Astrocyte of the hippocampus (primary cell): ENCODE measurements at places on chromosomes 16 and 17.

GRCh38 chr17:76755285-76755684 is 17.4 kb downstream of the MFSD11 start:
- DNase-seq: no peak

DNA sequence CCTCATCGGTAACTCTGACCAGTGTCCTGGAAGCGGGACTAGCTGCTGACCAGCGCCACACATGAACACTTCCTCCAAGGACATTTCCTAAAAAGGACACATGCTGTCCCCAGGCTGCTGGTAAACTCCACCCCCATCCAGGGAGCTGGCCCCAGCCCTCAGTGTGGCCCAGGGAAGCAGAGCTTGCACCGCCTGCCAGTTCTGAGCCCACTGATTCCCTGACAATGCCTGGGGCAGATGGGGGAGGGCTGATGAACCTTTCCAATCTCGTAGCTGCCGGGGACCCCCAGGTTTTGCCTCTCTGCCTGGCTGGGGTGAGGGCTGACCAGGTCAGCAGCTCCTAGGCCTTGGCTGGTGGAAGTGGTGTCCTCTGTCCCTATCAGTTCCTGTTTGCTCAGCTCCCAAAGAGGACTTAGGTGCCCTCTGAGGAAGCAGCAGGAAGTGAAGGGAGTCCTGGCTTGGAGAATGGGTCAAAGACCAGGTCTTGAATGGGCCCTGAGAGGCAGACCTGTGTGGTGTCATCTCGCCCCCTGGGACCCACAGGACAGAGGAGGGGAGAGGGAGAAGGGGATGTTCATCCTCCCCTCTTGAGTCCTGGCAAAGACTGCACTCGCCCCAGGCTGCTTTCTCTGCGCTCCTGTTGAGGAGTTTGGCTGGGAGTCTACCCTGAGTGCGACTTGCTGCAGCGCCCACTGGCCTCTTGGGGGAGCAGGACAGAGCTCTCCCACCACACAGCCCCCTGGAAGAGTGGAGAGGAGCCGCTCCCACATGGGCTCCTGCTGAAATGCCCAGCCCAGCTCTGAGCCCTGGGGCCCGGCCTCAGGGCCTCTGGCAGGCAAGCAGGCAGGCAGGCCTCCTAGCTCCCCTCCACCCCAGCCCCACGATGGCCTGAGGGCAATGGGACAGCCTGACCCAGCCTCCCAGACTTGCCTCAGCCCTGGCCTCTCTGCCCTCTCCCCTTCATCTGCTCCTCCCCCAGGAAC is 16.8 kb downstream of the PDK2 start:
- DNase-seq: peak; percentile 33

DNA sequence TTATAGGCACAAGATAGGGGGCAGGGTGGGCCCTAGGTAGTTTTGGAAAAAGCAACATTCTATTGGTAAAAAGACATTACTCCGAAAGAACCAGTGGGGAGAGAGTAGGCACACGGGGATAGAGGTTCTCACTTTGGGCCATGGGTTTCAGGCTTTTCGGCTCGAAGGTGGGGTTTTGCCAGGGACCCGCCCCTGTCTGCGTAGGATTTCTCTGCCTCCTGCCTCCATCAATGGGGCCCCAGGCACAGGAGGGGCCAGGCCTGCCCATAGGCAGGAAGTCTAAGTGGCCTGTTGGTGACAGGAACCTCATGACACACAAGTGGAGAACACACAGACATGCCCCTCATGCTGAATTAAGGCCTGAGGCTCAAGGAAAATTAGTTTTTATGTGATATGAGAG is 57.5 kb downstream of the RNF213 start:
- no peak for DNase-seq

- DNase-seq: no peak
Measured at GRCh38 chr16:48102083-48103008, 53.4 kb downstream of the ABCC12 start.
